ENCODE measurements at places on chromosomes 6 and 20. TPM values are rescaled to one million over a fixed set of nuclear protein-coding genes. Genes with fewer than 3 reads are reported as not detected.

RIPPLY2 gene
- total RNA-seq, result not detected

DBNDD2 gene
- total RNA-seq, result 4.7 TPM

GINS1 gene
- 4.5 TPM for total RNA-seq

FHL5 gene
- total RNA-seq, result not detected

RIPOR3 gene
- total RNA-seq, result 0.33 TPM

GNAS-AS1 gene
- 0.72 TPM for total RNA-seq

ULBP3 gene
- 5.1 TPM for total RNA-seq

CFB gene
- 49.7 TPM for total RNA-seq

PNPLA1 gene
- total RNA-seq, result 0.03 TPM

CPNE5 gene
- 0.20 TPM for total RNA-seq

SEMG1 gene
- not detected for total RNA-seq

CAGE1 gene
- total RNA-seq, result 0.07 TPM

SMPDL3A gene
- total RNA-seq, result 14.0 TPM

MOG gene
- not detected for total RNA-seq

RHAG gene
- not detected for total RNA-seq

Data from smooth muscle cell of the pulmonary artery (primary cell).